ENCODE measurements at places on chromosomes 13 and 19.

- DNase-seq, result no peak
These were observed 789.0 kb downstream of the DIAPH3 start for GRCh38 chr13:59374691-59375090.

- DNase-seq, result no peak
These were observed 630 bp downstream of the COQ8B start for GRCh38 chr19:40716031-40716481.

- DNase-seq, result no peak
These were observed 1.1 kb downstream of the ZNF550 start for GRCh38 chr19:57558525-57558924.

- DNase-seq, result no peak
These were observed 753.7 kb upstream of the SGCG start for GRCh38 chr13:22427066-22427465.

- DNase-seq, result no peak
These were observed 169.6 kb downstream of the LACC1 start for GRCh38 chr13:44049081-44049945.

DNA sequence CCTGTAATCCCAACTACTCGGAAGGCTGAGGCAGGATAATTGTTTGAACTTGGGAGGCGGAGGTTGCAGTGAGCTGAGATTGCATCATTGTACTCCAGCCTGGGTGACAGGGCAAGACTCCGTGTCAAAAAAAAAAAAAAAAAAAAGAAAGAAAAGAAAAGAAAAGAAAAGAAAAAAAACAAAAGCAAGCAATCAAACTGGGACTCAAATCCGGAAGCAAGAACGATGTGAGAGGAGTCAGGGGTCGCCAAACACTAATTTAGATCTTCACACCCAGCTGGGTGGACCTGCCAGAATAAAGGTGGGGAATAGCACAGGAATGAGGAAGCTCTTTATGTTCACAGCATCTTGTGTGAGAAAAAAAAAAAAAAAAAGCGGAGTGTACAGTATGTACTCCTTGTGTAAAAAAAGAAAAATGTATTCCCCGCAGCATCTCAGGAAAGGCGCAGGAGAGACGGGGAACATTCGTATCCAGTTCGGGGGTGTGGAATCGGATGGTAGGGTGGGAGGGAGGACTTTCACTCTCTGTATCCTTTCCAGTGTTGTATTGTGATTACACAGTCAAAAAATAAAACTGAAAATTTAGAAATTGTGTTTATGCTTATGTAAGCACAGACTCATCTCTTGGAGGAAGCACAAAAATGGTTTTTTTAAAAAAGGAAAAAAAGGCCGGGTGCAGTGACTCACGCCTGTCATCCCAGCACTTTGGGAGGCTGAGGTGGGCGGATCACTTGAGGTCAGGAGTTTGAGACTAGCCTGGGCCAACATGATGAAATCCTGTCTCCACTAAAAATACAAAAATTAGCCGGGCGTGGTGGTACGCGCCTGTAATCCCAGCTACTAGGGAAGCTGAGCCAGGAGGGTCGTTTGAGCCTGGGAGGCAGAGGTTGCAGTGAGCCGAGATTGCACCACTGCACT, 7.6 kb downstream of the DNAJB1 start:
- no peak for DNase-seq

DNA sequence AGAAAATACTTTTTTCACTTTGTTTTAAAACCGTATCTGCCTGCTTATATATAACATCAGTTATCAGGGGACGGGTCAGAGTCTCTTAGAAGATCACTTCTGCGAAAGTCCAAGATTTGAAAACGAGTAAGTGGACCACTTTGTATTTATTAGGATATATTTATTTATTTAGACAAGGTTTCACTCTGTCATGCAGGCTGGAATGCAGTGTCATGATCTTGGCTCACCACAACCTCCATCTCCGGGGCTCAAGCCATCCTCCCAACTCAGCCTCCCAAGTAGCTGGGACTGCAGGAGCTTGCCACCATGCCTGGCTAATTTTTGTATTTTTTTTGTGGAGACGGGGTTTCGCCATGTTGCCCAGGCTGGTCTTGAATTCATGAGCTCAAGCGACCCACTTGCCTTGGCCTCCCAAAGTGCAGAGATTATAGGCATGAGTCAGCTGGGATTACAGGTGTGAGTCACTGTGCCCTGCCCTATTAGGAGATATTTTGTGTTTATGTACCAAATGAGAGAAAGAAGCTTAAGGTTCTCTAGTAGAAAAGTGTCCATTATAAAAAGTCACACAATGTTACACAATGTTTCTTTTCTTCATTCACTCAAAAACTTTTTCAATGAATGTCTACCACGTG, 39.5 kb downstream of the RASL11A start:
- DNase-seq, result no peak

GRCh38 chr19:36136964-36137686, 2.7 kb upstream of the CAPNS1 start:
- DNase-seq, result no peak

GRCh38 chr13:108575430-108575829, 54.0 kb upstream of the MYO16 start:
- DNase-seq, result no peak

- DNase-seq, result no peak
These were observed 1.9 kb upstream of the F7 start for GRCh38 chr13:113103646-113104045.

DNA sequence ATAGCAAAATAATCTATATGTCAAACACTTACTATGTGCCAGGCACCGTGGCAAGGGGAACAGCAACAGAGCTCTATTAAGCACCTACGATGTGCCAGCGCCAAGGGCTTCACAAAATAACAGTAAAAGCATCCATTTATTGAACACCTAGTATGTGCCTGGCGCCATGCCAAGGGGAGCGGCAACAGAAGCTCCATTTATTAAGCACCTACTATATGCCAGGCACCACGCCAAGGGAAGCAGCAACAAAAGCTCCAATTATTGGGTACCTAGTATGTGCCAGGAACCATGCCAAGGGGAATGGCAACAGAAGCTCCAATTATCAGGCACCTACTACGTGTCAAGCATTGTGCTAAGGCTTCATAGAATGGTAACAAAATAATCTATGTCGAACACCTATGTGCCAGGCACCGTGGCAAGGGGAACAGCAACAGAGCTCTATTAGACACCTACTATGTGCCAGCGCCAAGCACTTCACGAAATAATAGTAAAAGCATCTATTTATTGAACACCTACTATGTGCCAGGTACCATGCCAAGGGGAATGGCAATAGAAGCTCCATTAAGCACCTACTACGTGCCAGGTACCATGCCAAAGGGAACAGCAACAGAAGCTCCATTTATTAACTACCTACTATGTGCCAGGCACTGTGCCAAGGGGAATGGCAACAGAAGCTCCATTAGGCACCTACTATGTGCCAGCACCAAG, 107.7 kb downstream of the PTPRS start:
- DNase-seq, result no peak

GRCh38 chr13:99191900-99192399, 8.7 kb upstream of the UBAC2 start:
- no peak for DNase-seq

- DNase-seq, result no peak
These were observed 1.6 kb downstream of the ARRDC2 start for GRCh38 chr19:18009412-18010066.
